Caki2 (cell line): ENCODE measurements at places on chromosomes 6 and 20. TPM values are rescaled to one million over a fixed set of nuclear protein-coding genes. Genes with fewer than 3 reads are reported as not detected.

The CMTR1 gene
- total RNA-seq, result 46.0 and 84.5 TPM in 2 replicates

The IRF4 gene
- not detected in 2 replicates for total RNA-seq

The THBS2 gene
- total RNA-seq, result not detected in 2 replicates

The FAM229B gene
- total RNA-seq, result 13.1 and 14.7 TPM in 2 replicates

The PLN gene
- total RNA-seq, result not detected in 2 replicates

The FAM217A gene
- not detected in 2 replicates for total RNA-seq
